NCI-H446 treated with DMSO at 0.1 percent for 48 hours (cell line): ENCODE measurements at places on chromosomes 5 and 9.

DNA sequence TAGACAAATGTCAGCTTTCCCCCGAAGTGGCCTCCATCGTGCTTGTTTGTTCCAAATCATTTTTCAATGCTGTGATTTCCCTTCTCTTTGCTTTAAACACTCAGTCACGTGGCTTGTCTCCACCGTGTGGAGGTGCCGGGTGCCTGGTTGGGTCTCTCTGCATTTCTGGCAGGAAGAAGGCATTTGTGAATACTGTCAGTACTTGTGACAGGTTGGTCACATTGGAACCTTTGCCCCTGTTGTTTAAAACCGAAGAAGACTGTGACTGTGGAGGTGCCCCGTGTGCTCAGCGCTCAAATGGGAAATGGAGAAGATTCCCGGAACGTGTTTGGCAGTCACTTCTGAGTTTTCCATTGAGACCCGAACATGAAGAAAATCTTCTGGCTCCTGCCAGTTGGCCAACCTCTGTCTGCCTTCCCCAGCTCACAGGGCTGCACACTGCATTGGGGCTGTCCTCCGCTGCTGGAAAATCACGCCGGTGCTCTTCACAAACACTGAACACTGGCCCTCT, 74.6 kb downstream of the LMNB1 start:
- no peak for DNase-seq

DNA sequence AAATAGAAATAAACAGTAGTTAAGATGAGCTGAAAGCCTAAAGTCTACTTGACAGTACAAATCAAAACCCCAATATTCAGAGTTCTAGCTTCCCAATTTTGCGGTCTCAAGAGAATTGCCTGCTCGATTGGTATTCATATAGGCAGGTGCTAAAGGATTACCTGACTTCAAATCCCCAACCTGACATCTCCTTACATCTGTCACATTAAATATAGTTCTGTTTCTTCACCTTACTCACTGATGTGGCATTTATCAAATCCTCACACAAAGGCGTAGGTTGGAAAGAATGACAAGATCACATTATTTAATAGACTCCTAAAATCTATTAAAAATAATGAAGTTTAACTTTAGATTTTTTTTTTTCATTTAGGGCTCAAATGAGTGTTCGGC, 72.8 kb upstream of the ANKH start:
- no peak for DNase-seq

- DNase-seq, result no peak
These were observed 12.2 kb upstream of the CLINT1 start for GRCh38 chr5:157870837-157871834.

GRCh38 chr9:127392166-127392565, 4.8 kb upstream of the SLC2A8 start:
- no peak for DNase-seq

- DNase-seq, result no peak
These were observed 58.5 kb upstream of the TSLP start for GRCh38 chr5:111013011-111013410.

GRCh38 chr5:151318850-151319732, 15.5 kb upstream of the SLC36A3 start:
- no peak for DNase-seq

DNA sequence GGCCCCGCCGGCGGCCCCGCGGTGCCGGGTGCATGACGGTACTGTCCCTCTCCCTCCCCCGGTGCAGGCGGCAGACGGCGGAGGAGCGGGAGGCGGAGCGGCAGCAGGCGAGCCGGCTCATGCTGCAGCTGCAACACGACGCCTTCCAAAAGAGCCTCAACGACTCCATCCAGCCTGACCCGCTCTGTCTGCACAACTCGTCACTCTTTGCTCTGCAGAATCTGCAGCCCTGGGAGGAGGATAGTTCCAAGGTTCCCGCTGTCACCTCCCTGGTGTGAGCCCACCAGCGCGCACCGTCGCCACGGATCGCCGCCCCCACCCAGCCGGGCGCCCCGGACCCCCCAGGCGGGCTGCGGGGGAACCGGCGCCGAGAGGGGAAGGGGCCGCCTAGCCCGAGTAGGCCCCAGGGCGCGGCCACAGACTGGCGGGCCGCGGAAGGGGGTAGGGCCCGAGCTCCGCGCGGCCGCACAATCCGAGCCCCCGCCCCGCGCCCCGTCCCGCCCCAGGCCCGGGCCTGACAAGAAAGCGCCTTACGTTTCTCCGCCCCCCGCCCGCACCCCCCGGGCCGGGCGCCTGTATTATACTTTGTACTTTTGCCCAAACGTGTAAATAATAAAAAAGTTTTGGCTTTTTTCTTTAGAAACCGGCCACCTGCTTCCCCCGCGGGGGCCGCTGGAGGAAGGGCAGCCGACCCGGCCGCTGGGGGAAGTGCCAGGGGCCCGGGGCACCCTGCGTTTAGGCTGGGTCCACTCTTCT, 2.5 kb downstream of the TLX3 start:
- DNase-seq, result no peak
